ENCODE measurements at places on chromosomes 16 and 17.
A peak's percentile ranks its signal among the peaks of the same experiment; 100 is the strongest.

- no peak for DNase-seq
Observed at GRCh38 chr17:68710976-68711375, 109.8 kb upstream of the FAM20A start.

DNA sequence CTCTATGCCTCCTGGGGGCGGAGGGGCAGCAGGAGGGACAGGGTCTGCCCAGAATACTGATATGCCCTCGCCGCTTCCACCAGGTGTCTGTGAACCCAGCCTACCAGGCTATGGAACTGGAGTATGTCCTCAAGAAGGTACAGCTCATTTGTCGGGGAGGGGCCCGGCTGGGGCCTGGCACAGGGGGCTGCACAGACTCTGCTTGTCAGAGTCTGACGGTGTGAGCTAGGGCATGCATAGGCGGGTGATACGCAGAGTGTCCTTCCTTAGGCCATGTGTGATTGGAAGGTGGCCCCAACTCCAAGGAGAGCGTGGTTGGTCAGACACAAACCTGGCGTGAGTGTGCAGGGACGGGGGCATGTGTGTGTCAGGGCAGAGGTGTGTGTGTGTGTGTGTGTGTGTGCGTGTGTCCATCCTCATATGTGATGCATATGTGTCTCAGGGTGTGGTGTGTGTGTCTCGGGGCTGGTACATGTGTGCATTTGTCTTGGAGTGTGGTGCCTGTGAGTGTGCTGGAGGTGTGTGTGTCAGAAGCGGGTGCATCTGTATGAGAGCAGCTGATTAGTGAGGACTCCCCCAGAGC, 7.0 kb downstream of the CHAD start:
- DNase-seq, result no peak

DNA sequence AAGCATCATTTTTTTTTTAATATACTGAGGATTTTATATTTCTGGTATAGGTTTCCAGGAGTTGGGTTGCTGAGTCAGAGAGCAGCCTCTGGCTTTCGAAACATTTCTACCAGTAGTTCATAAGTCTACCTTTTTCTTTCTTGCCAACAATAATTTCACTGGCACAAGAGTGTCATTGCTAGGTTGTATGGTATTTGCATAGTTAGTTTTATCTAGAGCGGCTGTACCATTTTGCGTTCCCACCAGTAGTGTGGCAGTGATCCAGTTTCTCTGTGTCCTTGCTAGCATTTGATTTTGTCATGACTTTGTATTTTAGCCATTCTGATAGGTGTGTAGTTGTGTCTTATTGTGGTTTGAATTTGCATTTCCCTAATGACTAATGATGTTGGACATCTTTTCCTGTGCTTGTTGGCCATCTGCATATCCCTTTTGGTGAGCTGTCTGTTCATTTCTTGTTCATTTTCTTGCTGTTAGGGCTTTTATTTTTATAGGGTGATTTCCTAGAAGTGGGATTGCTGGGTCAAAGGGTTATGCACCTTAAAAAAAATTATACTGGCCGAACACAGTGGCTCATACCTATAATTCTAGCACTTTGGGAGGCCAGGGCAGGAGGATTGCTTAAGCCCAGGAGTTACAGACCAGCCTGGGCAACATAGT, 39.9 kb downstream of the SNX29 start:
- DNase-seq, result no peak

DNA sequence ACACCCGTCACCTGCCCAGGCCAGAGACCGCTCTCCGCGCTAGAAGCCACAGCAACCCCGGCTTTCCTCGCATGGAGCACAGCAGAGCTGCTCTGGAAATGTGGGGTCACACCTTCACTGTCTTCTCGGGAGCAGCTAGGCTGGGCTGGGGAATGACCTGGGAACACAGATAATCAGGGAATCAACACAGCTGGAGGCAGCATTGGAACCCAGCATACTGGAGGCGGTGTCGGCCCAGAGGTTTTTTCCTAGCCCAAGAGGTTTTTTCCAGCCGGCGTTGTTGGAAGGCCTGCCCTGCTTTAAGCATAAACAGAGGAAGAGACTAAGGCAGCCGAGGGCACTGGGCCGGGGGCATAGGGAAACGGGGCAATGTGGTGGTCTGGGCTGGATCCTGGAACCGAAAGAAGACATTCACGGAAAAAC, 791 bp upstream of the PLD6 start:
- peak; percentile 45 for DNase-seq

- peak; percentile 70 for DNase-seq
Observed at GRCh38 chr17:8125154-8125946, 1.4 kb upstream of the HES7 start.

- DNase-seq, result no peak
Observed at GRCh38 chr17:12415031-12415430, 250.7 kb upstream of the MYOCD start.

- no peak for DNase-seq
Observed at GRCh38 chr17:38728290-38728831, 1.8 kb upstream of the CISD3 start.

DNA sequence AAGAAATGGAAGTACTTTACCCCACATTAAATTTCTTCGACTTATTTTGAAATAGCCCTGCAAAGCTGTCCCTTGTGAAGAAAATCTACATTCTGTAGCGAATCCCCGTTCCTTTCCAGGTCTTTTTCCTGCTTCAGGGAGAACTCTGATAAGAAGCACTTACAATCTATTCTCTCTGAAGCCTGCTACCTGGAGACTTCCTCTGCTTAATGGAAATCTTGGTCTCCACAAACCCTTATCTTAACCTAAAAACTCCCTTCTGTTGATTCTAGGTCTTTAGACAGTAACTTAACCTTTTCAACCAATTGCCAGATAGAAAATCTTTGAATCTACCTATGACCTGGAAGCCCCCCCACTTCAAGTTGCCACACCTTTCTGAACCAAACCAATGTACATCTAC, 1.6 kb upstream of the CYBC1 start:
- no peak for DNase-seq

- no peak for DNase-seq
Observed at GRCh38 chr17:59506894-59507726, 58.3 kb upstream of the DHX40 start.

GRCh38 chr16:81447383-81448101, 2.9 kb downstream of the CMIP start:
- no peak for DNase-seq

- no peak for DNase-seq
Observed at GRCh38 chr16:11587643-11588247, 1.0 kb upstream of the LITAF start.

DNA sequence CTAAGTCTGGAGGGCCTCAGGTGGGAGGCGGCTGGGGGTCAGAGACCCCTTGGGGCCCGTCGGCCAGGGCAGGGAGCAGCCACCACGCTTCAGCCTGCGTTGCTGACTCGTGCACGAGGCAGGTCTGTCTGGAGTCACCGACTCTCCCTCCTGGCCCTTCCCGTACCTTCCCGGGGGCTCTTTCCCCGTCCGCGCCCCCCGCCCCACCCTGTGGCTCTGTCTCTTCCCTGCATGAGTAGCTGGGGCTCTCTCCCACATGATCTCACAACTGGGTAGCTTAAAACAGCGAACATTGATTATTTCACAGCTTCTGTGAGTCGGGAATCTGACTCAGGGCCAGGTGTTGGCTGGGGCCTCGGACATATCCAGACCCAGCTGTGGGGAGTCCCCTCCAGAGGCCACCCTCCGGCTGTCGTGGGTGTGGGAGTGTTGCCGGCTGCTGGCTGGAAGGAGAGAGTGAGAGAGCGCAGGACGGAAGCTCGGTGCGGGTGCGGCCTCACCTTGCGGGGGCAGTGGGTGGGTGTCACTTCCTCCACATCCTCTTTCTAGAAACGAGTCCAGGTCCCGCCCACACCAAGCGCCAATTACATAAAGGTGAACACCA, 17.3 kb downstream of the BAHCC1 start:
- DNase-seq, result peak; percentile 26

- peak; percentile 3 for DNase-seq
Observed at GRCh38 chr16:11349599-11350276, 4.5 kb downstream of the RMI2 start.

DNA sequence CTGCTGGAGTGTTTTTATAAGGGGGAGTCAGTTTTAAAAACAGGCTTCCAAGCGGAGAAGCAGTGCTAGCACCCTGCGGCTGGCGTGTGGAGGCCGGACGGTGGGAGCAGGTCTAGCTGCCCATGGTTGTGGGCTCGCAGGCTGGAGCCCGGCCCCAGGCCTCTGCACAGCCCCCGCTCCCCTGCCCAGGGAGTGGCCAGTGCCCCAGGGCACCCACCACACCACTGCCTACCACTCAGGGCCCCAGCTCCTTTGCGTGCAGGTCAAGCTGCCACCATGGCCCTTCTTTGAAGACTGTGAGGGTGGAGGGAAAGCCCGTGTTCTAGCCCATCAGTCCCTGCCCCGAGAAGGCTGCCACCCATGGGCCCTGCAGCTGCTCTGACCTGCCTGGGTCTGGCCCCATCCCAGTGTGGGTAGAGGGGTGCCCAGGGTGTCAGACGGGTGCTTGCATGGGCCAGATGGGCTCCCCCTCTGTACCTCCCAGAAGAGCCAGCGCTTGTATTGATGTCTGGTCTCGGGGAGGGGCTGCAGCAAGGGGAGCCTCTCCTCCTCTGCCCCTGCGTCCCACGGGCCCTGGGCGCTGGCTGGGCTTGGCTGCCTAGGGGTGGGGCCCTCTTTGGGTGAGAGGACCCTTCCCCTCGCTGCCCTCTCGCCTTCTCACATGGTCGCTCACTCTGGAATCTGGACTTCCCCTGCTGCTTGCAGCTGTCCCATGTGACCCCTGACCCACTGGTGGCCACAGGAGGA, 1.5 kb upstream of the NUDT16L1 start:
- DNase-seq, result no peak

- no peak for DNase-seq
Observed at GRCh38 chr17:63153488-63153887, 187.5 kb downstream of the TANC2 start.

DNA sequence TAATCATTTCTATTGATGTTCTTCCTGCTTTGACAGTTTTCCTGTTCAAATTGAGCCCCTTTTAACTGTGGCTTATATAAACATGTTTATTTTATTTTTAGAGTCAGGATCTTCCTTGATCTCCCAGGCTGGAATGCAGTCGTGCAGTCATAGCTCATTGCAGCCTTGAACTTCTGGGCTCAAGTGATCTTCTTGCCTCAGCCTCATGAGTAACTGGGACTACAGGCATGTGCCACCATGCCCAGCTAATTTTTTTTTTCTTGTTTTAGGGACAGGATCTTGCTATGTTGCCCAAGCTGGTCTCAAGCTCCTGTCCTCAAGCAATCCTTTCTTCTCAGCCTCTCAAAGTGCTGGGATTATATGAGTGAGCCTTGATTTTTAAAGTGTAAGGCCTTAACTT, 14.7 kb downstream of the PHKB start:
- no peak for DNase-seq

GRCh38 chr17:65956814-65957213, 235.1 kb downstream of the CEP112 start:
- no peak for DNase-seq

GRCh38 chr17:27430882-27431491, 25.3 kb upstream of the KSR1 start:
- no peak for DNase-seq

- DNase-seq, result no peak
Observed at GRCh38 chr16:87675111-87675719, 72.9 kb downstream of the JPH3 start.

DNA sequence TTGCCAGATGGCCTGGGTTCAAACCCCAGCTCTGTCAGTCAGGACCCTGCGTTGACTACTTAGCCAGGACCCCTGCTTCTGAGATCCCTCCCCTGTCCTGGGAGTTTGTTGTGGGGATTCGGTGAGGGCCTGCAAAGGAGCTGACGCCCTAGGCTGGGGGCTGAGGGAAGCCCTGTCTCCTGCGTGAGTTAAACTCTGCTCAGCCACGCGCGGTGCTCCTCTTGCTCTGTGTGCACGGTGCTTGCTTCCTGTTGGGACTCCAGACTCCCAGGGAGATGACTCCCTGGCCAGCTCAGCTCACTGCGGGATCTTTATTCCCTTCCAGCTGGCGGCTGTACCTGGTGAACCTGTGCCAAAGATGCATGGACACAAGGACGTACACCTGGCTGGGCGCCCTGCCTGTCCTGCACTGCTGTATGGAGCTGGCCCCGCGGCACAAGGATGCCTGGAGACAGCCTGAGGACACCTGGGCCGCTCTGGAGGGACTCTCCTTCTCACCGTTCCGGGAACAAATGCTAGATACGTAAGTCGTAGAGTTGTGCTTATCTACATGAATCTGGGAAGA, 37.4 kb downstream of the RNF213 start:
- DNase-seq, result no peak

GRCh38 chr16:57960826-57961472, 10.0 kb downstream of the CNGB1 start:
- no peak for DNase-seq

DNA sequence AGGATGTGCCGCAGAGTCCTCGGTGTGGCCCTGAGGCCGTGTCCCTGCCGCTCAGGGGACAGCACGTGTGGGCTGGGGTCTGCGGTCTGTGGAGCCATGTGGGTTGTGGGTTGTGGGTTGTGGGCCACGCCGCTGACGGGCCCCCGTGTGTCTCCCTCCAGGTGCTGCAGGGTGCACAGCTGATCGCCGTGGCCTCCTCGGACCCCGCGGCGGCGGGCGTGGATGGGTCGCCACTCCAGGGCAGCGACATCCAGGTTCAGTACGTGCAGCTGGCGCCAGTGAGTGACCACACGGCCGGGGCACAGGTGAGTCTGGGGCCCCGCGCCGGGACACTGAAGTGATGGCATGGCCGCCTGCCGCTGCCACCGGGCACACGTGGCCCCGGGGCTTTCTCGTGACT, 120.7 kb downstream of the BANP start:
- DNase-seq, result no peak

- DNase-seq, result no peak
Observed at GRCh38 chr17:74526681-74527080, 4.6 kb downstream of the CD300LB start.

DNA sequence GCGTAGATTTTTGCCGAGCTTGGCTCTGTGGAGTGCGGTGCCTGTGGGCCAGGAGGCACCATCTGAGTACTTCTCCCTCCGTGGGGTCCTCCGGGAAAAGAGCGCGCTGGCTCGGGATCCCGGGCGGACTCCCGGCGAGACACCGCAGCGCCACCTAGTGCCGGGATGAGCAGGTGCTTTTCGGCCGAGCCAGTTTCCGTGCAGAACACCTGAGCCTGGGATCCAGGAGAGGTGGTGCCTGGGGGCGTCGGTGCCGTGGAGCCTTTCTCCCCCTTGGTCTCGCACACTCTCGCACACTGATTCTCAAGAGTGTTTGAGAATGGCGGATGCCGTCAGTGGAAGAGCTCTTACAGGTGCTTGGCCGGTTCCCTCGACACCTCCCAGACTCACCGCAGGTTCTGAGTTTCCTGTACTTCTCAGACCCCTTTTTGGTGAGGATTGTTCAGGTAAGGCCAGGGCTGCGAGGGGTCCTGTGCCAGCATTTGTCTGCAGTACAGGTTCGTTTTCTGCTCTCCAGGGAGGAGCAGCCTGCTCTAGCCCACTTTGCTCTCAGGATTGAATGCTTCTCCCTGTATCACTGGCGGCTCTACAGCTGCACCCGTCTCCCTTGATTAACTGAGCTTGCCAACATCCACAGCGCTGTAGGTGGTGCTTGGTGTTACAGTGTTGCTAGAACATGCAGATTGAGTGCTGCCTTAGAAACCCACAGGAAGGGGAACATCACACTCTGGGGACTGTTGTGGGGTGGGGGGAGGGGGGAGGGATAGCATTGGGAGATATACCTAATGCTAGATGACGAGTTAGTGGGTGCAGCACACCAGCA, 23.3 kb downstream of the TBCD start:
- DNase-seq, result peak; percentile 27

Measured in caudate nucleus (tissue), 63 donors.